ENCODE measurements at places on chromosomes 1 and 21.

- no peak for DNase-seq
Observed at GRCh38 chr1:205272536-205272935, 44.8 kb downstream of the TMCC2 start.

DNA sequence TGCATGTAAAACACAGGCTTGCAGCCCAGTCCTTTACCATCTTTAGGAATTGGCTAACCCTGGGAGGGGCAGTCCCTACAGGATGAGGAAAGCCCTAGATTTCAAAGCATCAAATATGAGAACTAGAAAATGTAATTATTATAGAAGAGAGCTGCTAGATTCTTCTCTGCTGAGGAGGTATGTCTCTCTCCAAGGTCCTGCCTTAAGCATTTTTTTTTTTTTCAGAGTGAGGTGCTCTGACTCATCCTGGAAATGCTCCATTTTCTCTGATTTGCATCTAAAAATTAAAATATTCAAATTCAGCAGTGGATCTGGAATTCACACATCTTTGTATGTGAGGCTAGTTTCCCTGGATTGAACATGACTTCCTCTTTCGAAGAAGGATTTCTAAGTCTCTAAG lies 149.8 kb downstream of the ZNF648 start:
- DNase-seq: no peak

DNA sequence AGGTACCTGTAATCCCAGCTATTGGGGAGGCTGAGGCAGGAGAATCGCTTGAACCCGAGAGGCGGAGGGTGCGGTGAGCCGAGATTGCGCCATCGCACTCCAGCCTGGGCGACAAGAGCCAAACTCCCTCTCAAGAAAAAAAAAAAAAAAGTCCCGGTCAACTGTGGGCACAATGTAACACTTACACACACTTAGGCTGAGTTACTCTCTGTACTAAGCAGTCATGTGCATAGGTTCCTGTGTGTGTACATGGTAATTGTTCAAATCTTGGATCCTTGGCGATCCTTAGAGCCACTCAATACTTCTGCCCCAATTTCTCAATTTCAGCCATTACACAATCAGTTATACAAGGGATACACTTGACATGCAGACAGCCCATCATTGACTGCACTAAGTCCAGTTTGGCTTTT lies 11.6 kb downstream of the SDCCAG8 start:
- DNase-seq: no peak

DNA sequence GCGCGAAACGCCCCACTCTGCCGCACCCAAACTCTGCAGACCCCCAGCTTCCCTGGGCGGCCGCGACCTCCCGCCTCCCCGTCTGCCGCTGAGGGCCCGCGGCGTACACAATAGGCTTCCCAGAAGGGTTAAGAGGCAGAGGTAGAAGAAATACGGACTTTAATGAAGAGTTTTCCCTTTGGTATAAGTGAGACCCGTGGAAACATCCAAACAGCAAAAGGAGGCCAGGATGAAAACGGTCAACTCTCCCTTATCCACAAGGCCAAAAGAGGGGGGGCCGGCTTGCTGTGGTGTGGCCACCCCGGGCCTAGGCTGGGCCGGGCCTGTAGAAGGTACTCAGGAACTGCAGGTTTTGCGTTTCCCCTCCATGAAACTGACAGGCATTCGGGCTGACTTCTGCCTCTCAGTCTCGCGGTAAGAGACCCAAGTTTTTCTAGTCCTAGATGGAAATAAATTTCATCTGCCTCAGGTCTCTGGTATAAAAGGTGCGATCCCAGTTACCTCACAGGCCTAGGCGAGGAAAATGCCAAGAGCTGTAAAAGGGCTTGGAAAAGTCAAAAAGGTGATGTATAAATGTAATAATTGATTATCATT lies 671 bp upstream of the PYGO2 start:
- no peak for DNase-seq

- DNase-seq: no peak
Observed at GRCh38 chr1:201419256-201419655, 2.3 kb downstream of the TNNI1 start.

DNA sequence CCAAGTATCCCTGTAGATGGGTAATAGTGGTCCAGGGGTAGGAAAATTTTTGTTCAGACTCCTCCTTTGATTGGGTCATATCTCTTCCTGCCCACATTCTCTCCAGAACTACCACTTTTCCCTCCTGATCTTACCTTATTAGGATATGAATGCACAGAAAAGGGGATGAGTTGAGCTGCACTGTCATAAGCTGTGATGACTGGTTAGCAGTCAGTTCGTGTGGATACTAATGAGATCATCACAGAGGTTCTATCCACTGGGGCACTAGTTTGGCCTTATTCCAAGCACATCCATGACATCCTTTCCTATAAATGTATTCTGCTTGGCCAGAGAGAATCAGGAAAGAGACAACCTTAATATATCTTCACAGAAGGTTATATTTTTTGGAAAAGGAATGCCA lies 22.1 kb upstream of the TBX15 start:
- no peak for DNase-seq

GRCh38 chr1:208910161-208910560 lies 666.0 kb upstream of the PLXNA2 start:
- no peak for DNase-seq

DNA sequence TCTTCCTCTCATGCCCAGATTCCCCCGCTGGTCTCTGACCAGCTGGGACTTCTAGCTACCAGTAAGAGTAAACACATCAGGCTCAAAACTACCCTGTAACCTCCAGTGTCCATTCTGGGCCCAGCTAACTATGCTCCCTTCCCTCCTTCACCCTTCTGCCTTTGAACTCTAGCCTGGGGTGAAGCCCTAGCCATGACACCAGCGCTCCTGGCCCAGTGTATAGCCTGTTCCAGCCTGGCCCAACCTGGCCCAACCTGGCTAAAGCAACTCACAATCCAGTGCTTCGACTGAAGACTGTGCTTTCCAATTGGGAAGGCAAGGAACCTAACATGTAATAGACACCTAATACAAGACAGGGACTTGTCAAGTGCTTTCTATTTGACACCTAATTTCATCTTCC lies 27.6 kb downstream of the CSMD2 start:
- no peak for DNase-seq

DNA sequence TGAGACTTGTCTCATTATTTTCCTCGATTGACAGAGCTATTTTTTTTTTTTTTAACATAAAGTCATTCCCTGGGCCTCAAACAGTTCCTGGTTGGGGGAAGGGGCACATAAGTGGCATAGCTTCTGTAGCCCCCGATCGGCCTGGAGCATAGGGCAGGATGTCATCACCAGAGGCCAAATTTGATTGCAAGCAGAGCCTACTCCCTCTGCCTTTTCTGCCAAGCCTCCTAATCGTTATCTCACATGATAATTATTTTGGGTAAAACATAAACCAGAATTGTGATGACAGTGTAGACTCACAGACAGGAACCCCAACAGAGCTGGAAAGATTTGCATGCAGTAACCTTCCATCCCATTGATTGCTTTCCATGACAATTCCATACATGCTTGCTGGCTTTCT lies 404.8 kb downstream of the PCP4 start:
- no peak for DNase-seq

DNA sequence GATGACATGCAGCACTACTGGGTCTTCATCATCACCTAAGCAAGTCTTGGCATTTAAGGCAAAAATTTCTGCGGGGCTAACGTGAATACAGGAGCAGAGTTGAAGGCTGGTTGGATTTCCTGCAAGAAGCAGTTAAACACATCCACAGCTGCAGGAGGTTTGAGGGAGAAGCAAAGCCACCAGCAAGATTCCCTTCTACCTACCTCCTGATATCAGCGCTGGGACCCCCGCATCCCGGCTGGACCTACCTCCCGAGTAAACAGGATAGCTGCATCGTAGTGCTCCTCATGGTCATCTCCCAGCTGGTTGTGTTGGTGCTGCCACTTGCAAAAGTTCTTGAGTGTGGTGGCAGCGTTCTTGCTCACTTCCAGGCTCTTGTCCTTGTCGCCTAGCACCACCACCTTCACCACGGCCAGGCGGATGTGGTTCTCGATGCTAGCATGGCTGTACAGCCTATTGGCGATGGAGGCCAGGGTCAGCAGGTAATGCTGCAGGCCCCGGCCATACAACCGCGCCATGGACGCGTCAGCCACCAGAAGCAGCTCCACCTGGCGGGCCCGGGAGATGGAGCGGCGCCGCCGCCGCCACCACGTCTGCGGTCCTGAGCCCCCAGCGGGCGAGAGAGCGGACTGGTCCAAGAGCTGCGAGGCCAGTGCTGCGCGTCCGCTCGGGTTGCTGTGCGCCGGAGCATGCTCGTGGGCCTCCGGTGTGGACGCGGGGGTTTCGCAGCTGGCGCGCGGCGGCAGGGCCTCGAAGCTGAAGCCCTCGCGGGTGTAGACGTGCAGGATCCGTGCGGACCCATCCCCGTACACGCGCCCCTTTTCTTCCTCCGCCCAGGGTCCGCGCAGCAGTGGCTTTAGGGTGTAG lies 1.6 kb downstream of the ADAMTS5 start:
- DNase-seq: peak; percentile 85

- no peak for DNase-seq
Observed at GRCh38 chr1:37323486-37324377, 150.6 kb upstream of the ZC3H12A start.

DNA sequence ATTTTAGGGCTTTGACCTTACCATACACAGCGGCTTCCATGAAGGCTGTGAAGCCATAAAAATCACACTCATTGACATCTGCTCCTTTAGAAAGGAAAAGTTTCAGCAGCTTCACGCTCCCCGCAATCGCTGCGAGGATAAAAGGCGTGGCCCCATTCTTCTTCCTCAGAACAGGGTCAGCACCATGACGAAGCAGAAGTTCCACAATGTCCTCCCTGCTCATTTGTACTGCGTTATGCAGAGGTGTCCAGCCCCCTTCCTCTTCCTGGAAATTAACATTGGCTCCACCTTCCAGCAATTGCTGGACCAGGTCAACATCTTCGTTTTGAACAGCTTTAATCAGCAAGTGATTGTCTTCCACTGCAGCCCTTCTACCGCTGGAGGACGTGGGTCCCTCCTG lies 2.7 kb downstream of the RNASEL start:
- DNase-seq: no peak

GRCh38 chr1:43225168-43225567 lies 44.6 kb upstream of the TMEM125 start:
- no peak for DNase-seq

DNA sequence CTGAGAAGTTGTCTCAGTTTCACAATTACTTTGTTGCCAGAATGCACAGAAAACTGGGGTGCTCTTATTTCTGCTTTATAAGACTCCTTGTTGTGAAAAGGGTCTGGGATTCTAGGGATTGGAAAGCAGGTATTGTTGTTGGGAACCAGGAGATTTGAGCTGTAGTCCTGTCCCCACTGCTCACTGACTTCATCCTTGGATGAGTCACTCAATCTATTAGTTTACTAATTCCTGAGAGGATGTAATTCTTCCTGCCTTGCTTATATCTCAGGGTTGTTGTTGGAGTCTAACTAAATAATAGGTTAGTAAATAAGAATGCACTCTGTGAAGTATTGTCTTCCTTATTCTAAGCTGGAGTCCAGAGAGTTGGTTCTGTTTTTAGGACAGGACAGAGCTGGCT lies 172.5 kb upstream of the GALNT2 start:
- no peak for DNase-seq

- no peak for DNase-seq
Observed at GRCh38 chr1:60695716-60696171, 386.6 kb upstream of the NFIA start.

- no peak for DNase-seq
Observed at GRCh38 chr1:197510691-197511378, 242.8 kb downstream of the CRB1 start.

DNA sequence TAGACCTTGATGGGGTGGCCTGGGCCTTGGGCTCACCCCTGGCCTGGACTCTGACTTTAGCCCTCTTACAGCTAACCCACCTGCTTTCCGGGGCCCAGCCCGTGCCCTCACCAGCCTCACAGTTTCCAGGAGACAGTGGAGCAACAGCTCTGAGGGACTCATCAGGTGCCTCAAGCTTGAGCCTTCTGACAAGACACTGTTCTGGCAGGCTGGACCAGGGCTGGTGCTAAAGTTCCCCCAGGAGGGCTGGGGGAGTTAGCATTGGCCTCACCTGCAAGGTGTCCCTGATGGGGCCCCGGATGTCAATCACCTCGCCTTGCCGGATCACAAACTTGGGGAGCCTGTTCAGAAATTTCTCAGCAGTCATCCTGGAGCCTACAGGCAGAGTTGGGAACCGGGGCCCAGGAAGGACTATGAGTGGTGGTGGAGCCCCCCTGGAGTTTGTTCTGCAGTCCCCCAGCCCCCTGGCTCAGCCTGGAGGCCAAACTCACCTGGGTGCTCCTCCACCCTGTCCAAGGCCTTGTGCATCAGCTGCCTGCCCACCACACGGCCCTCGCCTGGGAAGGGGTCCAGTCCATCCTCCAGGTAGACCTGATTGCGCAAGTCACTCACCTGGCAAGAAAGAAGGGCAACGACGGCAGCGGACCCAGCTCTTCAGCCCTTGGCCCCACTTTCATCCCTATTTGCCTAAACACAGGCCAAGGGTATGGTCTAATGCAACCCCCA lies 4.1 kb downstream of the SH3BGRL3 start:
- DNase-seq: no peak

GRCh38 chr1:25360596-25361581 lies 22.8 kb downstream of the TMEM50A start:
- no peak for DNase-seq

GRCh38 chr1:222931023-222931422 lies 116.2 kb downstream of the DISP1 start:
- DNase-seq: no peak

DNA sequence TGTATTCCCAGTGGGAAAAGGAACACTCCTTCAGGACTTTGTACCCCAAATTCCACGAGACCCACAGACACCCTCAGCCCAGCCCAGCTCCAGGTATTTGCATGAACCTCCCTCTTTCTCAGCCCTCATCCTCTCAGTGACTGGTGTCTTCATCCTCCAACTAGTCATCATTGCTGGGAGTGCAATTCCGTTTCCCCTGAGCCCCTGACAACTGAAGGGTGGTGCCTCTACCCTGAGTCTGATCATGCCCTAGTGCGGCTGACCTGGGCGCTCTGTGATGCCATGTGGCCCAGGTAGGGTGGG lies 3.8 kb upstream of the ZNF692 start:
- peak; percentile 60 for DNase-seq

- no peak for DNase-seq
Observed at GRCh38 chr1:907611-908451, 15.9 kb upstream of the SAMD11 start.

DNA sequence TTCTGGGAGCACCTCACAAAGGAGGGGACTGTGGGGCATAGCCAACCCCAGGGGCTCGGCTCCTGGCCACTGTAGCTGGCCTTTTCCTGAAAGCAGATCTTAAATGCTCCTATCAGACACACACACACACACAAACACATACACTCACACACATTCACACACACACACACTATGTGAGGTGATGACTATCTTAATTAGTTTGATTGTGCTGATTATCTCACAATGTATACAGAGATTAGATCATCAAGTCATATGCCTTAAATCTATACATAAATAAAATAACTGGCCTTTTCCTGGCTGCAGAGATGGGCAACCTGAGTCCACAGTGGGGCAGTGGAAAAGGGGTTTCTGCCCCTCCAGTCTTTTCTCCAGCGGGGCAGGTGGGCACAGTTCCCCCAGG lies 27.1 kb downstream of the LGR6 start:
- no peak for DNase-seq

Data from left forelimb (tissue), 1 donor.